ENCODE measurements at places on chromosomes 2 and 18. TPM values are rescaled to one million over a fixed set of nuclear protein-coding genes. Genes with fewer than 3 reads are reported as not detected.

Gene TUBA4B
- 0.90 TPM for polyA plus RNA-seq

Gene POU3F3
- 101 TPM for polyA plus RNA-seq

Gene FBXO11
- polyA plus RNA-seq, result 94.4 TPM

Gene LCT
- 0.03 TPM for polyA plus RNA-seq

Gene ZAP70
- polyA plus RNA-seq, result 1.7 TPM

Gene MGAT4A
- polyA plus RNA-seq, result 35.1 TPM

Gene MBOAT2
- polyA plus RNA-seq, result 66.1 TPM

Gene GPR39
- polyA plus RNA-seq, result 3.4 TPM

Gene POLR1B
- 23.9 TPM for polyA plus RNA-seq

Gene NAT8
- polyA plus RNA-seq, result 25.5 TPM

Gene CDH7
- polyA plus RNA-seq, result 20.2 TPM

Gene CTLA4
- 0.21 TPM for polyA plus RNA-seq

Gene TTN
- polyA plus RNA-seq, result 0.97 TPM

Gene NGEF
- 2.0 TPM for polyA plus RNA-seq

Gene KCNJ13
- 4.7 TPM for polyA plus RNA-seq

Gene CABYR
- 5.8 TPM for polyA plus RNA-seq

Gene ATG16L1
- 24.4 TPM for polyA plus RNA-seq

Gene RTP5
- polyA plus RNA-seq, result not detected

Gene AGXT
- polyA plus RNA-seq, result not detected

Gene GREB1L
- 2.8 TPM for polyA plus RNA-seq

Gene CHRNG
- polyA plus RNA-seq, result 1.1 TPM

Gene MYL1
- polyA plus RNA-seq, result not detected

Gene COLEC11
- polyA plus RNA-seq, result 2.0 TPM

Data from right renal pelvis (tissue), 4 donors.